ENCODE measurements at places on chromosomes 11 and 22.

DNA sequence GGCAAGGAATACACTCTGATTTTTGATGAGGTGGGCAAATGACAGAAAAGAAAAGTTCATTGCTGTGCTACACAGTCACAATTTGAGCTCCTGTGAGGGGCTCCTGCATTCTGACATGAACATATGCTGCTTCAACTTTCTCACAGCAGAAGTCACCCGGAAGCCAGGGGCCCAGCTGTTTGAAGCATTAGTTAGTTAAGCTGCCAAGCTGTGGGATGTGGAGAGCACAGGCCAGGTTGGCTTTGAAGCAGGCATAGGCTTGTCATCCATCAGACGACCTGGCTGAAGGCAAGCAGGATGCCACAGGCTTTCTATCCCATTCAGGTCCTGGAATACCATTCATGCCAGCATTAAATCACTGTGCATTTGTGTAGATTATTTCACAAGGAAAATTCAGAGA lies 63.1 kb downstream of the MTNR1B start:
- no peak for DNase-seq

DNA sequence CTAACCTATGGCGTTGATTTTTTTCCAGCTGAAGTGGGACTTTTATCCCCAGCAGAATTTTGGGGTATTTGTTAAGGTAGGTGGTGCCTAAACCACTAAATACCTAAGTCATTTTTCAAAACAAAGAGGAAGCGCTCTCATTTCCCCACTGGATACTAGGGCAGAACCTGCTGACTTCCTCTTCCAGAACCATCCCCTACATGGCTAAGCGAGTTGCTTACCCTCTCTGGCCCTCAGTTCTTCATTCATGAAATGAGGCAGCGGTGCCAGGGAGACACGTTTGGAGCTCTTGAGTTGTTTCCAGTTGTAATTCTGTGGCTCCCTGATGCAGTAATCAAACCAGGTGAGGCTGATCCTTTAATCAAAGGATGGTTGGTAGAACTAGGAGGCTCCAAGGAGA lies 10.0 kb upstream of the MTMR3 start:
- DNase-seq, result no peak

DNA sequence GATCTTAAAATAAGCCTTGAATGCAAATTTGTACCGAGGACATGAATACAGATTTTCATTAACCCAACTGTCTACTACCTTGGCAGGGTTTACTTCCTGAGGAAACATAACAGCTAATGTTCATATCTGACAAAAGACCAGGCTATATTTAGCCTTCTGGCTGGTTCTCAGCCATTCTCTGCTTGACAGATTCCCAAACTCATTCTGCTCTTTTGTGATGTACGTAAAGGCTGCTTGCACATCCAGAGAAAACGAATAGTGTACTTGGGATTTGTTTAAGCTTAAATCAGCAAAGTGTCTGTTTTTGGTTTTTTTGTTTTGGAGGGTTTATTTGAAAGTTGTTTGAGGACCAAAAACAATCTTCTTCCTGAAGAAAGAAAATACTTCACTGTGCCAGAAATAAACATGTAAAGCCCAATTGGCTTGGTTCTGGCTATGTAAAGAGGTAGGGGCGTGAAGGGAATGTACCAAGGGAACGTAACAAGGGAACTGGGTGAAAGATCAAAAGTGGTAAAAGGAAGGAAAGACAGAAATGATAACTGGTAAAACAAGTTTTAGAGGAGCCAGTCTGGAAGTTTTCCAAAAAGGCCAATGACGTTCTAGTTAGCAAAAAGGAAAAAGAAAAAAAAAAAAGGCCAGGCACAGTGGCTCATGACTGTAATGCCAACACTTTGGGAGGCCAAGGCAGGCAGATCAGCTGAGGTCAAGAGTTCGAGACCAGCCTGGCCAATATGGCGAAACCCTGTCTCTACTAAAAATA lies 21.4 kb upstream of the CRTAM start:
- DNase-seq, result no peak

DNA sequence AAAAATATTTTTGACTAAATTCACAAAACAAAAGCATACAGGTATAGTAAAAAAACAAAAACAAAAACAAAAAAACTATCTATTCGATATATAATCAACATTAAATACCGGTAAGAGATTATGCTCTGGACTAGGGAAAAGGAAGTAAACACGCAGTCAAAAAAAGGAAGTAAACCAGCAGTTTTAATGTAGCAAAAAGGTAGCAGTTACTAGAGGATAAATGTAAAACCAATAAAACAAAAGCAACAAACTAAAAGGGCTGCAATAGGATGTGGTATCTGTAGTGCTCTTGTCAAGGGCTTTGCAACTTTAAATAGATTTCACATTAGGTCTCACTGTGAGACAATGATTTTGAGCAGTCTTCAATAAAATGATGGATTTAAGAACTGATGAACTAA lies 2.4 kb downstream of the TRIM22 start:
- no peak for DNase-seq

GRCh38 chr22:42717197-42717928 lies 3.3 kb downstream of the A4GALT start:
- DNase-seq, result no peak

DNA sequence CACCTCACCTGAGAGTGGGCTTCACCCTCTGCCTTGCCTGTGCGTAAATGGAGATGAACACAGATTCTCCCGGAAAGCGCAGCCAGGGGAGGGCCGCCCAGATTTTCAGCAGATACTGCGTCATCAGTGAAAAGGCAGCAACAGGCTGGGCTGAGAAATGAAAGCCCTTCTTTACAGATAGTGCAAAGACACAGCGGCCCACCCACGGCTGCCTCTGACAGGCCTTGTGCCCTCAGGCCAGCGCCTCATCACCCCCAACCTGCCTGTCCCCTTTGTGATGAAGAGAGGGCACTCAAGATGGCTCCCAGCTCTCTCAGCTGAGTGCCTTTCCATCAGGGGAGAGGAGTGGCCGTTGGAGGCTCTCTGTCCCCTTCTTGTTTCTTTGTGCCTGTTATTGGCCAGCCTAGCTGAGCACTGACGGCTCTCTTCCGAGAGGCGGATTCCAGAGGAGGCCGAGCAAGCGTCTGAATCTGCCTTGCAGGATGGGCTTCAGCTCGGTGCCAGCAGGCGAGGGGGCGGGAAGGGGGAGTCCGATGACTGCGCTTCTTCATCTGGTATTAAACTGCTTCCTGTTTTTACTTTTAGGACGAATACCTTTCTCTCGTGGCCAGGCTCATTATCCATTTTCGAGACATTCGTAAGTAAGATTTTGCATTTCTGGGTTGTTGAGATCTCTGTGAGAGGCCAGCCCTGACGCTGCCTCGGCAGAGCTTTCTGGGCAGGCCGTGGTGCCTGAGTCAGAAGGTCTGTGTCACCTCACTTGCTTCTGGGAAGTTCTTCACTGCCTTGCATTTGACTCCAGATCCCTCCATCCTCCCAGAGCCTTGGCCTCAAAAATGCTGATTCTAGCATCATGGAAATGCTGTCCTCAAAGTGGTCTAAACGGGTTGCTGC lies 43.7 kb downstream of the MED15 start:
- DNase-seq, result no peak

DNA sequence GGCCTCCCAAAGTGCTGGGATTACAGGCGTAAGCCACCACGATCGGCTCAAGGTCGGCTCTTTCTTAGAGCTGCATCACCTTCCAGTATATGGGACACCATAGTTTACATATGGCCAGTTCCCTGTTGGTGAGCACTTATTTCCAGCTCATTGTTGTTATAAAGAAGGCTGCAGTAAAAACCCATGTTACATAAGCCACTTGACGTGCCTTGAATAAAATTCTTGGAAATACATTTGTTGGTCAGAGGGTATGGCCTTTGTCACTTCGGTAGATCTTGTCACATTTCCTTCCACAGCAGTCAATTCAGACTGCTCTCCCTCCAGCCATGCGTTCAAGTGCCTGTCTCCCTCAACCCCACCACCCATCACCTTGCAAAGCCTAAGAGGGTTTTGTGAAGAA lies 92.9 kb downstream of the PRR5L start:
- no peak for DNase-seq

DNA sequence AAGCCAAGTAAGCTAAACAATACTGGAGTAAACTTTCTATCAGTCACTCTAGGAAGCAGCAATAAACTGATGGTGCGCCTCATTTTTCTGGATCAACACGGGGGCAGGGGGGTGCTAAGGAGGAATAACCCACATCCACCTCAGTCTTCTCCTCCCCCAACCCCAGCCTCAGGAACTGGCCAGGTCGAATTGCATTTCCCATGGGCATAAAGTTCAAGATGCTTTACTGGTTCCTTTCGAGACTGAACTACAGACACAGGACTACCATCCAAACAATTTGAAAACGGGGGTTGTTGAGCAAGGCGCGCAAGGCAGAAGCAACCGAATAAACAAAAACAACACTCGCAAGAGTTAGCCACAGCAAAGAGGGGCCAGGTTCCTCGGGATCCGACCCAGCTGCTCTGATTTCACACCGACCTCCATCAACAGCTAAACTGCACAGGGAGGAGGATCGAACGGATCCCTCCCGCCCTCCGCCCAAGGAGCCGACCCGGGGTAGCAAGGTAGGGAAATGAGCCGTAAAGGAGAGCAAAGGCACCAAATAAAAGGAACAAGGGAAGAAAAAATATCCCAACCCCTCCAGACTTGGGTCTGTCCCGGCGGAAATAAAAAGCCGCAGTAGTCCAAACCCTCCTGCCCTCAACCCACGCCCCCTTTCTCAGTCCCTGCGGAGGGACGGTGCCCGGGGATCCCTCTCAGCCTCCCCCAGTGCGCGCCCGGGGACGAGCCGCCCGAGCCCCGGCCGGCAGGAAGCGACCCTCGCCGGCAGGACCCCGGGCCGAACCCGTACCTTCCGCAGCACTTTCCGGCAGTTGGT lies 801 bp downstream of the SESN3 start:
- no peak for DNase-seq

- no peak for DNase-seq
These were observed 1376.4 kb downstream of the TBC1D22A start for GRCh38 chr22:48138855-48139254.

- DNase-seq, result no peak
These were observed 704.8 kb downstream of the DLG2 start for GRCh38 chr11:84922212-84922805.

GRCh38 chr11:112588252-112588694 lies 327.6 kb upstream of the PLET1 start:
- DNase-seq, result no peak

DNA sequence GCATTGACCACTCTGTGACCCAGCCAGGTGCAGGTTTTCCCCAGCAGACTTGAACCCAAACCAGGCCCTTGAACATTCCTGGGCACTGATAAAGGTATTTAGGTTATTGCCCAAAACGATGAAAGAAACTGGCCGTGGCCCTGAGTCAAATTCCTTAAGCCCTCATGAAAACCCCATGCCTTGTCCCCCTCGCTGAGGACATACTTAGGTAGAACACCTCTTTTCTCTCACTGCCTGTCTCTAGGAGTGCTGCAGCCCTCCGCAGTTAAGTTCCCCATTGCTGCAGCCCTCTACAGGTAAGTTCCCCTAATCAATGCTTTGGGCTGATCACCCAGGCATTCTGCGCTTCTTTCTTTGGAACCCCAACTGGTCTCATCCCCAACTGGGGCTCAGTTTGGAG lies 961.6 kb downstream of the TBC1D22A start:
- no peak for DNase-seq

DNA sequence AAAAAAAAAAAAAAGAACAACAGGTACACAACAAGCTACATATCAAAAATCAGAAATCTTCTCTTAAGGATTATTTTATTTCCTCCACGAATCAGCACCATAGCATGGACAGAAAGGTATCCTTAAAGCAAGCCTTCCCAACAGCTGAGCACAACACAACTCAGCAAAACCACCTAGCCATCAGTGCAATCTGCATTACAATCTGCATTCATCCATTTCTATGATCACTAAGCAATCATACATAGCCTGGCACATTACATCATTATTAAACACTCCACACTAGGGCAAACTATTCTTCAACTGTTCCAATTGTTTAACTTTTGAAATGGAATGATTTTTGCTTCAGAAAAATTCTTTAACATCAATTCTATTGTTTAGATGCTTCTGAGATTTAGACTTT lies 29.0 kb downstream of the MRTFA start:
- no peak for DNase-seq

- no peak for DNase-seq
These were observed 40.3 kb downstream of the PARVG start for GRCh38 chr22:44220727-44221680.

- DNase-seq, result no peak
These were observed 8.0 kb upstream of the CTSD start for GRCh38 chr11:1771700-1772099.

GRCh38 chr11:8192016-8192895 lies 23.4 kb upstream of the RIC3 start:
- DNase-seq, result no peak

DNA sequence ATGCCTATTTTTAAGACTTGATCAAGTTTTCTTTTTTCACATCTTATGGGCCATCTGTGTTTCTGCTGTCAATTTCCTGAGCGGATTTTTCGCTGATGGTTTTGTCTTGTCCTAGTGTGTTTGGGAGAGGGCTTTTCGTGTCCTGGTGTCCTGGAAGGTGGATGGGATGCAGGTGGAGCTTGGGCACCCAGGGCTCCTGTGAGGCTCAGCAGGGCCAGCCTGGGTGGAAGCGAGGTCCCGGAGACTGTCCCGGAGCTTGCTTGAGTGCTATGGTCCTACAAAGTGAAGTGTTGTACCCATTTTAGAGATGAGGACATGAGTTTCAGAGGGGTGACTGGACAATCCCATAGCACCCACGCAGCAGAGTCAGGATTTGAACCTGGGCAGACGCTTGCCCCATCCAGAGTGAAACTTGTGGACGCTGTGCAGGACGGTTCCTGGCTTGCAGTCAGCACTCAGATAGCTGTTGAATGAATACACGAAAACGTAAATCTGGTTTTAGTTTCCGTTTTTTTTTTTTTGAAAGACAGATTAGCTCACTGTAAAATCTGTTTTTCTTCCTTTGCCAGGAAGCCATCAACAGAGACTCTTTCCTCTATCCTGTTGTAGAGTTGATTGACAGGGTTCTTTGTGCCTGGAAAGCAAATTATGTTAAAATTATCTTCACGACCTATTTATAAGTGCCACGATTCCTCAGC lies 64.1 kb downstream of the TBC1D22A start:
- DNase-seq, result no peak

DNA sequence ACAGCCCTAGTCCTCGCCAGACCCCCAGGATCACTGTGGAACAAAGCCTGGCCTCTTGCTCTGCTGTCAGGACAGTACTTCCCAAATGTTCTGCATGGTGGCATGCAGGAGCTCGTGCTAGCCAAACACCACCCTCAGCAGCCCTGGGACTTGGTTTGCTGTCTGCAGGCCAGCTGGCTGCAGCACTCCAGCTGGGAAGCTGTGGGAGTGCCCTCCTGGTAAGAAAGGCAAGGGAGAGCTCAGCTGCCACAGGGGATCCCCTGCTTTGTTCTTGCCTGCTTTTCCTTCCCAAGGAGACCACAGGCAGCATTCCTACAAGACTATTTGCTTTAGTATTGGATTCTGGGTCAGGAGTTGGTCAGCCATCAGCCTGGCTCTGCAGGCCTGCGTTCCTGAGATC lies 27.9 kb downstream of the TCIRG1 start:
- no peak for DNase-seq

DNA sequence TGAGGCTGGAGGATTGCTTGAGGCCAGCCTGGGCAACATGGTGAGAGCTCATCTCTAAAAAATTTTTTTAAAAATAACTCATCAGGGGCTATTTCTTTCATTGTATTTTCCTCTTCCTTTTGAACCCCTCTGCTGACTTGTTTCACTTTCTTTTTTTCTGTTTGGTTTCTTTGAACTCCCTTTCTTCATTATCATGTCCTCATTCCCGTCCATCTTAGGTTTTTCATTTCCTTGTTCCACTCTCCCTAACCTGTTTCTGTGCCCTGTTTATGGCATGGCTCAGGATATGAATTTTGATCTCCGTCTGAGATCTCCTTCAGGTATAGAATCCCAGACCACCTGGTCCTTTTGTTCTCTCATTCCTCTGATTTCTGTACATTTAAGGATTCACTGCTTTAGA lies 12.5 kb downstream of the MARK2 start:
- DNase-seq, result no peak

Measured in activated CD4-positive, alpha-beta T cell treated with anti-CD3 and anti-CD28 coated beads for 1 hour (primary cell).